Amniotic stem cell (primary cell): ENCODE measurements at places on chromosomes 5 and 9.
A peak's percentile ranks its signal among the peaks of the same experiment; 100 is the strongest.

DNA sequence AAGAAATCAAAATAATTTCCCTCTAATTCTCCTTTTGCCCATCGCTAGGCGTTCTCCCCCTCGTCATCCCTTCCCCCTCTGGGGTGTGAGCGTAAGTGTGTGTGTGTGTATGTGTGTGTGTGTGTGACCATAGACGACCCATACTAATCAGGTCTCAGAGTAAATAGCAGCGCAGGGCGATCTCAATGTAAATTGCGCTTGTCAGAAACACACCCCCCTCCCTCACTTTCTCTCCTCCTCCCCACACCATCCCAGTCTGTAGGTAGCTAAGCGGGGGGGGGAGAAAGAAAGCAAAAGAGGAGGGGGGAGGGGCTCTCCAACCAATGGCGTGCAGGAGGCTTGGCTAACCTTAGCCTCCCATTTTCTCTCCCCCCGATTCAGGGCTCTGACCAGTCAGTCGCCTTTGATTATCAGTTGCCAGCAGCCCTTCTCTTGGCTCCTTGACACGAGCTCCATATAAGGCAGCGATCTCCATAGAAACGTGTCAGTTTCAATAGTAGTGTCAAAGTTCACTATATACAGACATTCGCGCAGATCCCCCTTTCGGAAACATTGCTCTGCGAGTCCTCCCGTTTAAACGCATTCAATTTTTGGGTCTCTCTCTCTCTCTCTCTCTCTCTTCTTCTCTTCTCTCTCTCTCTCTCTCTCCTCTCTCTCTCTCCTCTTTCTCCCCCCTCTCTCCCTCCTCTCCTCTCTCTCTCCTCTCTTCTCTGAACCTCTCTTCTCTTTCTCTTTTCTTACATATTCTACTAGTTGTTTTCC is at the start of gene NR2F1:
TSS of gene NR2F1 (plus strand) at position 546 of the 762 bp plus-strand sequence. CDS start 1,802 bp downstream, outside the sequence.
- peak; percentile 76 for DNase-seq

GRCh38 chr9:79616013-79616412 is 44.2 kb downstream of the TLE4 start:
- DNase-seq: no peak

GRCh38 chr9:2616692-2617377 is 4.8 kb upstream of the VLDLR start:
- DNase-seq: no peak

GRCh38 chr5:114089259-114089658 is 272.6 kb upstream of the KCNN2 start:
- no peak for DNase-seq

GRCh38 chr9:135086597-135087488 is 625 bp upstream of the OLFM1 start:
- no peak for DNase-seq

DNA sequence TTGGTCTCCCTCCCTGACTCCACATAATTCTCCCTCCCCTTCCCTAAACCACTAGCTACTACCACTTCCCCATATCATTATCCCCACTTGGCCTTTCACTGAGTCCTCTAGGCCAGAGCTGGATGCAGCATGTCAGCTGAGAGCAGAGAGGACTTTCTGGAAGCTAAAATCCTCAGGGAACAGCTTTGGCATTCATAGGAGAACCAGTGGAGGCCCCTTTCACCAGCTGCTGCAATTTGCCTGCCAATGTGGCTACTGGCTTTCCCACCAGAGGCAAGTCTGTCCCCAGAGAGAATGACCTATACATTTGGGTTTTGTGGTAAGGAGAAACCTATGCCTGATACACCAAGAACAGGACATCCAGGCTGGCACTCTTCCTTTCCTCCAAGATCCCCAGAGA is 14.4 kb downstream of the FAM219A start:
- DNase-seq: no peak

DNA sequence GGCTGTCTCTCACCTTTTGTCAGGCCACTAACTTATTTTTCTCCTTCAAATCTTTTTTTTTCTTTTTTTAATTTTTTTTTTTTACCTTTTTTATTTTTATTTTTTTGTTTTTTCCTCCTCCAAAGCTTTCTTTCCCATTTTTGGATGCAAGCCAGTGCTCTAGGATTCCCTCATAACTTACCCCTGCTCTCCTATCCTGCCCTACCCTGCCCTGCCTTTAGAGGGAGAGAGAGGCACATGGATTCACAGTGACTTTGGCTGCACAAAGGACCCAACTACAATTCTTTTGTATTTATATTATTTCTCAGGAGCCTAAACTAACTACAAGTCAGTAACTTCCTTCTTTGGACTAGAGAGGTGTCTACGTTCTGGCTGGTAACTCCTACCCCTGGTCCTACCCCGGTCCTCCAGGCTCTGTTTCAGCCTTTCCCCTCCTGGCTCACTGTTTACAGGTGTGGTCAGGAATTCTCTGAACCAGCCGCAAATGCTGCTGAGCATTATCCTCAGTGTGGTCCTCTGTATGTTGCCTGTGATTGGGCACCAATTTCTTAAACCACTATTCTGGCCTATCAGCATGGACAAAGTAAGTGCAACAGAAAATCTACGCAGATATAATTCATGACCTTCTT is 8.4 kb upstream of the RUSC2 start:
- no peak for DNase-seq

GRCh38 chr5:138745268-138745667 is 8.0 kb upstream of the CTNNA1 start:
- no peak for DNase-seq

DNA sequence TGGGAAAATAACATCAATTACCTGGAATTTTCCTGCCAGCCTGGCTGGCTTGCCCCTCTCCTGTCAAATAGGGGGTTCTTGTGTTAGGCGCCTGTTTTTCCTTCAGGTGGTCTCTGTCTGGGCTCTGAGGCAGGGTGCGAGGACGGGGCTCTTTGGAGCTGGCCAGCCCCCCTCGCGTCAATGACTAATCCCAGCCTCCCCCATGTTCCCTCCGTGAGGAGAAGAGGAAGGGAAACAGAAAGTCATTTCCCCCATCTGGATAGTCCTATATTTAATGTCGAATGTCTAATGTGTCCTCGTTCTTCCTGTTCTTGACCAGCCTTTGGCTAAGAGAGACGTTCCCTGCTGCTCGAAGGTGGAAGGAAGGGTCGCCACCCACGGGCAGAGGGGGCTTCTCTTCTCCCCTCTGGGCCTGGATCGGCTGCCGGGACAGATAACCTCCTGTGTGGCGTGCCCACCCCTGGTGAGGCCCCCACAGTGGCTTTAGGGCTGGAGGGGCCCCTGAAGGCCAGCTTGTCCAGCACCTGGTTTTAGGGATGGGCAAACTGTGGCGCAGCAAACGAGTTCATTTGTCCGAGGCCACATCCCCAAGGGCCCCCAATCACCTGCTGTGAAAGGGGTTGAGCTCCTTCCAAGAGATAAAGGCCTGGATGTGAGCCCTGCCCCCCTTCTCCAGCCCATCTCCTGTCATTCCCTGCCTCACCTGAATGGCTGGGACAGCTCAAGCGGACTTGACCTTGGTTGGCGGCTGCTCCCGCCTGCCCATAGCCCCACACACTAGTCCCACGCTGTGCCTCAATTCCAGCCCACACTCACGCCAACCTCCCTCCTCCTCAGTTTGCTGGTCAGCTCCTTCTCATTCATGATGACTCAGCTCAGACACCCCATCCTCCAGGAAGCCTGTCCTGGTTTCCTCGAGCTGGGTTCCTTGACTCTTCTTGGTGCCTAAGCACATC is 35.9 kb upstream of the UNC5A start:
- no peak for DNase-seq

- no peak for DNase-seq
Observed at GRCh38 chr5:24112420-24112819, 532.4 kb downstream of the CDH10 start.

- no peak for DNase-seq
Observed at GRCh38 chr9:104776797-104777196, 12.9 kb downstream of the NIPSNAP3B start.

DNA sequence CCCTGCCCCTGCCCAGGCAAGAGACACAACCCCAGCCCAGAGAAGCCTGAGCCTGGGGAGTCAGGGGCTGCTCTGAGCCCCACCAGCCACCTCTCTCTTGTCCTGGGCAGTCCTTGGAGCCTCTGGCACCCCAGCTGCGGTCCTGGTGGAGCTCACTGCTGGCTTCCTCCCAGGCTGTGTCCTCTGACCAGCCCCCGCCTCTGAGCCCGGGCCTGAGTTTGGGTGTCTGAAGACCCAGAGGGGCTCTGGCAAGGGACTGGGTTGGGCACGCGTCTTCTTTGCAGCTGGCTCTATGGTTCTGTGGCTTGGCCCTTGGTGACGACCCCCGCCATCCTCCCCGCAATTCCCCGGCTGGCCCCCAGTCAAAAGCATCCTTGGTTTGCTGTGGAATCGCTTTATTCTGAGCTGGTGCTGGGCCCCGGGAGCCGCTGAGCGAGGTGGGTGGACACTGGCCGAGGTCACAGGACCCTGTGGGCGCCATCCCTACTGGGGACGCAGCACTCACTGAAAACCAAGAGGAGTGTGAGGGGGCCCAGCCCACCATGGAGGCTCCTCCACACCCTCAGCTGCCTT is 985 bp upstream of the LCN10 start:
- DNase-seq: no peak

- no peak for DNase-seq
Observed at GRCh38 chr9:124197177-124198095, 60.3 kb upstream of the NEK6 start.

DNA sequence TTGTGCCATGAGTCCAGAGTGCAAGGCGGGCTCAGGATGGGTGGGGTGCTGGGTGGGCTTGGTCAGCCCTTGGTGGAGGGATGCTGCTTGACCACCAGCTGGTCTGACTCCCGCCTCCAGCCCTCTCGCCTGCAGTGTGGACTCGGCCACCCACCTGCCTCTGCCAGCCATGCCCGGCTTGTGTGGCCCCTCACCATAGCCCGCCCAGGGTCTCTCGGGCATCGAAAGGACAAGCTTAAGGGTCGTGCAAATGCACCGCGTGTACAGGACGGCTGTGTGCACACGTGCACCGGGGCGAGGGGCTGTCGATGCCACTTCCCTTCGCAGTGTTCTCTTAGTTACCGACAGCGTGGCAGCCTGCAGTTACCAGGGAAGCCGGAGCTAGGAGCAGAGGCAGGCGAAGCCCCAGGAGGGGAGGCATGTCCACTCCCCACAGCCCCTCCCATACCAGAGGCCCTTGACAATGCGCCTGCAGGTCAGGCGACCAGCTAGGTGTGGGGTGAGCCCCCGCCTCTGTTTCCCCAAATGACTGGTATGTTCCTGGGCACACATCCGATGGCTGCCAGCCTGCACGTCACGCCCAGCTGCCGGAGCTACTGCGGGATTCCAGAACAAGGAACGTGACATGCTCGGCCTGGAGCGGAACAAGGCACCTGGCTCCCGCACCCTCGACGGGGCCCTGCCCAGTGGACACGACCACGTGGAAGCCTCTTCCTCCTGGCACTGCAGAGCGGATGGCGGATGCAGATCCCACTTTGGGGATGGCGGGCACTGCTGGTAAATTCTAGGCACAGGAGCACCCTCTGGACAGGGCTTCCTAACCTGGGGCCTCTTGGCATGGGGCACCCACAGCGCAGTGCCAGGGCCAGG is 7.8 kb downstream of the LCN9 start:
- no peak for DNase-seq

GRCh38 chr5:109936996-109937395 is 247.3 kb downstream of the MAN2A1 start:
- no peak for DNase-seq

DNA sequence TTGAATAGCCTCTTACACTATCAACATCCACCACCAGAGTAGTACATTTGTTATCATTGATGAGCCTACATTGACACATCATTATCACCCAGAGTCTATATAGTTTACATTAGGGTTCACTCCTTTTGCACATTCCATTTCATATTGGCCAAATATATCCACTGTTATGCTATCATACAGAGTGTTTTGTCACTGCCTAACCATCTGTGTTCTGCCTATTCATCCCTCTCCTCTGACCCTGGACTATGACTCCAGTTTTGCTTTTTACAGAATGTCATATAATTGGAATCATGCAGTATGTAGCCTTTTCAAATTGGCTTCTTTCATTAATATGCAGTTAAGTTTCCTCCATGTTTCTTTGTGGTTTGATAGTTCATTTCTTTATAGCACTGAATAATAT is 904.7 kb downstream of the TLE1 start:
- no peak for DNase-seq

GRCh38 chr5:128234928-128235641 is 151.5 kb downstream of the SLC12A2 start:
- DNase-seq: no peak

GRCh38 chr5:147635882-147636728 is 126.2 kb upstream of the DPYSL3 start:
- DNase-seq: no peak

GRCh38 chr5:3309538-3309937 is 286.1 kb upstream of the IRX1 start:
- no peak for DNase-seq

- DNase-seq: no peak
Observed at GRCh38 chr5:95715799-95716461, 15.2 kb upstream of the RHOBTB3 start.

GRCh38 chr9:70574151-70574837 is 159.8 kb upstream of the KLF9 start:
- no peak for DNase-seq

- no peak for DNase-seq
Observed at GRCh38 chr5:112800891-112801290, 60.2 kb upstream of the SRP19 start.

- DNase-seq: no peak
Observed at GRCh38 chr5:124663101-124663506, 83.3 kb downstream of the ZNF608 start.

GRCh38 chr5:107324071-107324470 is 346.7 kb downstream of the EFNA5 start:
- no peak for DNase-seq

- no peak for DNase-seq
Observed at GRCh38 chr9:16469184-16469583, 401.3 kb downstream of the BNC2 start.

DNA sequence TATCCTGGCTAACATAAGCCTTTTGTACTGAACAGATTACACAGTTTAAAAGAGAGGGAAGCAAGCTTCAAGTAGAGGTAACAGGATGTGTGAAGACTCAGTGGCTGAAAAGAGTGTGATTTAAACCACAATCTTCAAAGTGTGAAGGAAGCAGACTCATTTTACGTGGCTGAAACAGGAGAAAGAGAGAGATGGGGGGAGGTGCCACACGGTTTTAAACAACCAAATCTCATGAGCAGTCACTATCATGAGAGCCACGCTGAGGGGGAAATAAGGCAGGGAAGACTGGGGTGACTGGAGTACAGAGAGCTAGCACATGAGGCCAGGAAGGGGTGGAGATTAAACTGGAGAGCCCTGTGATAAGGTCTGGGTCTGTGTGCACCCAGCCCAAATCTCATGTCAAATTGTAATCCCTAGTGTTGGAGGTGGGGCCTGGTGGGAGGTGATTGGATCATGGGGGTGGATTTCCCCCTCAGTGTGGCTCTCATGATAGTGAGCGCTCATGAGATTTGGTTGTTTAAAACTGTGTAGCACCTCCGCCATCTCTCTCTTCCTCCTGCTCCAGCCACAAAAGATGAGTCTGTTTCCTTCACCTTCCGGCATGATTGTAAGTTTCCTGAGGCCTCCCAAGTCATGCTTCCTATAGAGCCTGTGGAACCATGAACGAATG is 318.6 kb upstream of the CD180 start:
- no peak for DNase-seq

GRCh38 chr9:78196258-78196657 is 39.6 kb upstream of the CEP78 start:
- no peak for DNase-seq

GRCh38 chr5:134246771-134247427 is 21.0 kb upstream of the PPP2CA start:
- DNase-seq: no peak
